ENCODE measurements at places on chromosomes 3 and 15. TPM values are rescaled to one million over a fixed set of nuclear protein-coding genes. Genes with fewer than 3 reads are reported as not detected.
A peak's percentile ranks its signal among the peaks of the same experiment; 100 is the strongest.

Gene AGTR1
- total RNA-seq: 0.07 TPM

DNA sequence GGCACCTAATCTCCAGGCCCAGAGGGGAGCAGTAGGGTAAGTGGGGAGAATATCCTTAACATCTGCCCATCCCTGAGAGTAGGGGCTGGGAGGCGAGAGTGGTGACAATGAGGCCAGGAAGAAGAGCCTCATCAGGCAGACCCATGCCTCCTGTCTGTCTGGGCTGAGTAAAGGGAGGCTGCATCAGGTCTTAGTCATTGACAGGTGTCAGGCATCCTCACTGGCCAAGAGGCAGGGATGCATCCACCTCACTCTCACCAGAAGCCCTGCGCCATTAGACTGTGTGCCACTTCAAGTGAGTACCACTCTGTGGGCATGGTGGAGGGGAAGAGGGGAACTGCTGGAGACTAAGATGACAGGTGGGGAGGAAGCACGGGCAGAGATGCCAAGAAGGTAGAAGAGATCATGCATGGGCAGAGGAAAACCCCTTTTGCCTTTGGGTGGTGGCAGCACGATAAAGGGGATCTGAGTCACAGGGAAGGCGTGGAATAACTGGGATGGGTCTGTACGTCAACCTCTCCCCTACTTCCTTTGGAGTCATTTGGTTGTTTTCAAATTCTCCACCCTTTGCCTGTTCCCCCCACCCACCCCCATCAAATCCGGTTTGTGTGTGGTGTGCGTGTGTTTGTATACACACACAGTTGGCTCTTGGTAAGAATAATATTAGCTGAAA lies 14.1 kb downstream of the ANAPC13 start:
- H3K4me3 ChIP-seq: no peak overlapping the region
- no peak overlapping the region for H3K27ac ChIP-seq
- no peaks in the 10 kb centered on the region for H3K4me1 ChIP-seq
- no peak for DNase-seq
- H3K27me3 ChIP-seq: no peaks in the 10 kb centered on the region

Gene POPDC2
- total RNA-seq: 0.13 TPM

Gene MYO5C
- 0.24 TPM for total RNA-seq

DNA sequence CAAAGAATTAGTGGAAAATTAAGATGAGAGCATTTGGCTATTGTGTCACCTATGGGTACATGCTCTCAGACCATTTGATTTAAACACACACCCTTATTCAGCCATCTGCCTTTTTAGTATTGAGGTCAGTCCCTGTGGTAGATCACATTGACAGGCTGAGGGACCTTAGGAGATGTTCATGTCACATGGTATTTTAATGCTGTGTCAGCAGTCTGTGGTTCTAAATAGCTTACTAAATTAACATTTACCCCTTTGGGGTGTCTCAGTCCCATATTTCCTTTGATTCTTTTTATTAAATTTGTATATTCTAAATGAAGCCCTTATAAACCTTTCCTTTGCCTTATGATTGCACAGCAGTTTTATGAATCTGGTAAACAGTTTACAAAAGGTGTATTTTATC lies 2.3 kb downstream of the RBM5 start:
- no peaks in the 10 kb centered on the region for H3K27me3 ChIP-seq
- H3K36me3 ChIP-seq: peaks cover 52% of the 10 kb centered on the region
- no peaks in the 10 kb centered on the region for H3K4me1 ChIP-seq
- no peak overlapping the region for H3K4me3 ChIP-seq

DNA sequence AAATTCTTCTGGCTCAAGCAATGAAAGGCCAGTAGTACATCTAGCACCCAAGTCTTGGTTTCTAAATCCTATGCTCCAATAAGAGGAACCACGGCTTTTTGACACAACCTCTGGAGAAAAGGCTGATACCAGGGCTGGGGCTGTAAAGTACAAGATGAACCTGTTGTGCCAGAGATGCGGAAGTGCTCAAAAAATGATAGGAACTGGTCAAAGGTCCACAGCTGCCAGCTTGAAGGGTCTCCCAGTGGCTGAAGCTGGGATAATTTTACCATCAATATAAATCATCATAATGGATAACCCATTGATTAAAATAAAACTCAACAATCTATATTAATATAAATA lies 558 bp upstream of the NCEH1 start:
- no peaks in the 10 kb centered on the region for H3K27me3 ChIP-seq
- peaks cover 10% of the 10 kb centered on the region for H3K4me1 ChIP-seq
- peak overlapping the region; percentile 62 for H3K4me3 ChIP-seq
- no peaks in the 10 kb centered on the region for H3K36me3 ChIP-seq

GRCh38 chr3:140135461-140135860 lies 200.5 kb downstream of the CLSTN2 start:
- no peak overlapping the region for H3K27ac ChIP-seq
- no peak overlapping the region for H3K4me3 ChIP-seq
- no peaks in the 10 kb centered on the region for H3K27me3 ChIP-seq
- no peak for DNase-seq

Gene PPP1R14D
- total RNA-seq: not detected

DNA sequence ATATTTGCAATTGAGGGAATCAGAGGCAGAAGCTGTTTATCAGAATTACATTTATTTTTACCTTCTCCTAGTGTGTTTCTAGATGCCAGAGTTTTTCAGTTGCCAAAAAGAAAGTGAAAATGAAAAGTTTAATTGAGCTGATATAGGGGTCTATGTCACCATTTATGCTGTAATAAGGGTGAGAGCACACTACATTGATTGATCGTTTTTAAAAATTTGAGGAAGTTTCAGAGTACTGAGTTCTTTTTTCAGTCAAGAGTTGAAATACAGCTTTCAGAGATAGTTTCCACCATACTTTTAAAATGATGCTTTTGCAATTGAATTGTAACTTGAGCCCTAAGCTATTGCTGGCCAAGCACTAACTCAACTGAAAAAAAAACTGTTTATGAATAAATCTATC lies 326.9 kb downstream of the UNC13C start:
- no peaks in the 10 kb centered on the region for H3K36me3 ChIP-seq
- H3K4me1 ChIP-seq: no peaks in the 10 kb centered on the region
- no peak overlapping the region for H3K4me3 ChIP-seq

DNA sequence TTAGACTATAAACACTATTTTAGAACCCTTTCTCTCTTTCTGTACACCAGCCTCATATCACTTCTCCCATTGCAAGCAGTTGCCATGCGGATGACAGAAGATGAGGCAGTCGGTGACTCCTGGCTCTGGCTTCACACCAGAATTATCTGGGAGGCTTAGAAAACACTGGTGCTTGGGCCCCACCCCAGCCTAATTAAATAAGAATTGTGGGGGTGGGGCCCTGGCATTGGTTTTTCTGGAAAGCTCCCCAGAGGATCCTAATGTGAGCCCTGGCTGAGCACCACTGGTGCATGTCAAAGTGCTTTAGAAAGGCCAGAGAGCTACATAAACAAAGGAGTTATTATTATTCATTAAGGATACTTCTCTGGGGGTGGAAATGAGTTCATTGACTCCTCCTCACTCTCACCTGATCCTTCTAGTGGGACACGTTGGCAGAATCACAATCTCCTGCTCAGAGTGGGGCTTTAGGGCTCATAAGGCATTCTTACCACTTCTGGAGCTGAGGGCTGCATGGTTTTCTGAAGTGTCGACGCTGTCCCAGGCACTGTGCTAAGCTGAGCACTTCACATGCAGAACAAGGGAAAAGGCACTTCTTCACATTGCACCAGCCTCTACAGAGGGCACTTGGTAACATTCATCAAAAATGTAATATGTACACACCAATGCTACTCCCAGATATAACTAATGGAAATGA lies 188.5 kb upstream of the TLE3 start:
- H3K27ac ChIP-seq: no peak overlapping the region
- no peak overlapping the region for H3K4me3 ChIP-seq
- no peaks in the 10 kb centered on the region for H3K4me1 ChIP-seq
- no peaks in the 10 kb centered on the region for H3K36me3 ChIP-seq
- peaks cover 23% of the 10 kb centered on the region for H3K27me3 ChIP-seq
- no peak for DNase-seq

Measured in K562 (cell line).